ENCODE measurements at places on chromosomes 1 and 21.

- DNase-seq: no peak
Measured at GRCh38 chr1:186195377-186195931, 179.6 kb downstream of the TPR start.

DNA sequence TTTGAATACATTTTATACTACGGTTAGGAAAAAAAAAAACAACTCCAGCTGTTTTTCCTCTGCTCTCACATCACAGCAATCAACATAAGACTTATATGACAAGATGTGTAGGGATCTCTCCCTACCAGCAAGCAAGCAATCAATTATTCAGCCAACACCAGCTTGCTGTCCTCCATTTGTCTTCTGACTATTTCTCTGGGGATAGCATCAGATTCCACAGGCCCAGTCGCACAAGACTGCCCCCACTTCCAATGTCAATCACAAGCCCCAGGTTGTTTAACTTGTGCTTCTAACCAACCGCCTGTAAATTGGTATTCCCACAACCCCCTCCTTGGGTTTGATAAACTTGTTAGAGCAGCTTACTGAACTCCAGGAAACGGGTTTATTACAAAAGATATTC is 873.1 kb upstream of the TMPRSS15 start:
- DNase-seq: no peak

- DNase-seq: no peak
Measured at GRCh38 chr1:44905276-44905675, 62.2 kb upstream of the PTCH2 start.

GRCh38 chr1:155134880-155135414 is 705 bp upstream of the SLC50A1 start:
- DNase-seq: peak; percentile 53

DNA sequence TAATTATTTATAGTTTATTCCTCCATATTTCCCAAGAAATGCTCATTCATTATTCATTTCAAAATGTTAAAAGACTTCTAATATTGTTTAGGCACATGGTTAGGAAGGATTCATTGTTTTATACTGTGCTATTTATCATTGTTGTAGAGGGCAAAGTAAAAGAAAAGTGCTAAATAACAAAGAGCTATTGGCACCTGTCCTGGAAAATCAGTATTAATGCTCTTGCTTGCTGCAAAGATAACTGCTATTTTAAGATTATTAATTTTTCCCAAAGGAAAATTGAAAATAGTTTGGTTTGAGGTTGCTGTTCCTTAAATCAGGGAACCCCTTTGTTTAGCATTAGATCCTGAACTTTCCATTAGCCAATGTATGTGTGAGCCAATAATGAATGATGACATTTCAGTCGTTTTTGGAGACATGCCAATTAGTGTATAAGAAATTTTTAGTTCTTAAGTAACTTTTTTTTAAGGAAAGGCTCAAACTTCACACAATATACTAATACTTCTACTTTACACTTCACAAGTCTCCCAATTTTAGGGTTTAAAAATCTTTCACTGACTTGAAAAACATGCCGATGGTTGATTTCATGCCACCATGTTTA is 39.9 kb downstream of the EPB41 start:
- DNase-seq: no peak
